ENCODE measurements at places on chromosomes 3 and 15.

GRCh38 chr3:30142946-30143345 is 463.5 kb upstream of the TGFBR2 start:
- DNase-seq: no peak

- DNase-seq: no peak
Observed at GRCh38 chr3:7669641-7670040, 808.7 kb downstream of the GRM7 start.

DNA sequence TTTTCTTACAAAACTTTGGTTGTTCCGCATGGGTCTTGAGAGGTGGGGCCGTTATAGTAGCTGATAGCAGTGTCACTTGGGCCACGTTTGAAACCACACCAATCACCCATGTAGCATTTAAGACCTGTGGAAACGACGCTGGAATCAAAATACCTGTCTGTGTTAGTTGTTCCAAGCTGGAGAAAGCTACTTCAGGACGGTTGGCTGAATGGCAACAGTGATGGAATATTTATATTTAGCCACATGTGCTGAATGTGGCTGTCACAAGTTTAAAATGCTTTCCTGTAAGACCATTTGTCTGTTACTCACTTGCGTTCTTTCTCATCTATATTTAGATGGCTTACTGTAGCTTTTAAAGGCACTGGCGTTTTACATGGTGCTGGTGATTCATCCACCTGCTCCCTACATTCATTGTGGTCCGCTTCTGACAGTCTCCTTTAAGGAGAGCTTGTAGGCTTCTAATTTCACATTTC is 1.4 kb downstream of the DNAJA4 start:
- DNase-seq: peak; percentile 85

GRCh38 chr15:83365370-83365938 is 81.0 kb upstream of the BNC1 start:
- peak; percentile 58 for DNase-seq

DNA sequence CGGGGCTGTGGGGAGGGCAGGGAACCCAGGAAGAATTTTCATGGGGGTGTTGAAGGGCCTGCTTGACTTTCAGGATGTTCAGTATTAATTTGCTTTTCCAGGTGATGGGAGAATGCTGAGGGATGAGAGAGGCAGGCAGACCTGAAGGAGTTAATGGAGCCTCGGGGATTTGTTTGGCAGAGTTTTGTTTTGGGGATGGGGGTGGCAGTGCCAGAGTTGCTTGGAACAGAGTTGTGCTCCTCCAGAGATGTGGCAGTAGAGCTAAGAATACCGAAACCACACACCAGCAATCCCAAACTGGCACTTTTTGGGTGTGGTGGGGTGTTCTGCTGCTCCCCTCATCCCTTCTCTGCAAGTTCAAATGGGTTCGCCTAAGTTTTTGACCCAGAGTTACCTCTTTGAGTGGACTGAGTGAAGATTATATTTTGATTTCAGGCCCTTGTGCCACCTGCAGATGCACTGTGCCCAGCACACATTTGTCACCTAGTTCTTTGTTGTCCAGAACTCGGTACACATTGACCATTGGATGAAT is 1.6 kb downstream of the BOC start:
- DNase-seq: no peak

DNA sequence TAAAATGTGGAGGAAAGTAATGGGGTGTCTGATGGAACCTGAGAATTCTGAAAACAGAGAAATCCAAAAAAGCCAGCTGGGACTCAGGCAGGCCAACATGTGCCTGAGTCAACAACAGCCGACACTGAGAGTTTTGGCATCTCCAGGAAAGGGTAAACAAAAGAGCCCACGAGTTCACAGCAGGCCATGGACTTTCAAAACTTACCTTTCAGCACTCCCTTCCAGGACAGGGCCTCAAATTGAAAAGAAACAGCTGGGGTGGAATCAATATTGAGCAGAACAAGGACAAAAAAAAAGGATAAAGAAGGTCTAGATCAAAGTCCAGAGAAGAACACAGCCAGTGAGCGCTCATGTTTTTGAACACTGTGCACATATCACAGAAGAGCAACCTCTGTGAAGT is 735.4 kb upstream of the GRM7 start:
- no peak for DNase-seq

DNA sequence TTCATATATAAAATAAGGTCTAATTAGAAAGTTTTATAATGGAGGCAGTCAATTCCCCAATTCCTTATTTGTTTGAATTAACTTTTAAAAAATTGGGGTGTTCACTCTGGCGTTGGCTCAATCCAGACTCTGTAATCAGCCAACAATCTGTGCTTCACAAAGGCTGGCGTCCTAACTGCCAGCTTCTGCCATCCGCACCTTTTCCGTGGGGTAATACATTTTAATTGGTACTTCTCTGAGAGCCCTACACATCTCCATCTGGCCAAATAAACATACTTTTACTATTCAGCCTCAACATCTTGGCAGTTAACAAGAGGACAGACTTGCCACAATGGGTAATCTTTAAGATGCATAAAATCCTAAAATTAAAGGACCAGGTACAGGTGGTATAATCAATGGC is 125.2 kb upstream of the CCNL1 start:
- no peak for DNase-seq

DNA sequence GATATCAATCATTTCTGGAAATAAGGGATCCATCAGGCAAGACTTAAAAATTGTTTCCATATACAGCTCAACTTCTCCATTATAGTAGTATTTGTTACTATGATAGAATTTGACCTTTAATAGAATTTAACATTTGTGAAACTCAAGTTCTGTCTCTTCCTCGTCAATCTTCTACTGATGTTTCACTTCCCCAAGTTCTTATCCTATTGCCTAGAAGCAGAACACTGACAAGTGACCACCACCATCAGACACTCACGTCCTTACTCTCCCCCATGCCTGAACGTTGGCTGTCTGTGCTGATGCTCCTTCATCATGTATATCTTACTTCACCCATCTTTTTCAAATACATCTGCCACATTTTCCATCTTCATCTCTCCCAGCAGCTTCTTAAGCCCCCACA is 26.6 kb upstream of the TAFA4 start:
- no peak for DNase-seq

GRCh38 chr3:3675801-3676200 is 123.4 kb upstream of the LRRN1 start:
- DNase-seq: no peak

GRCh38 chr3:110518031-110518430 is 553.6 kb upstream of the NECTIN3 start:
- DNase-seq: no peak

- DNase-seq: no peak
Observed at GRCh38 chr3:120649830-120650233, 32.2 kb downstream of the HGD start.

DNA sequence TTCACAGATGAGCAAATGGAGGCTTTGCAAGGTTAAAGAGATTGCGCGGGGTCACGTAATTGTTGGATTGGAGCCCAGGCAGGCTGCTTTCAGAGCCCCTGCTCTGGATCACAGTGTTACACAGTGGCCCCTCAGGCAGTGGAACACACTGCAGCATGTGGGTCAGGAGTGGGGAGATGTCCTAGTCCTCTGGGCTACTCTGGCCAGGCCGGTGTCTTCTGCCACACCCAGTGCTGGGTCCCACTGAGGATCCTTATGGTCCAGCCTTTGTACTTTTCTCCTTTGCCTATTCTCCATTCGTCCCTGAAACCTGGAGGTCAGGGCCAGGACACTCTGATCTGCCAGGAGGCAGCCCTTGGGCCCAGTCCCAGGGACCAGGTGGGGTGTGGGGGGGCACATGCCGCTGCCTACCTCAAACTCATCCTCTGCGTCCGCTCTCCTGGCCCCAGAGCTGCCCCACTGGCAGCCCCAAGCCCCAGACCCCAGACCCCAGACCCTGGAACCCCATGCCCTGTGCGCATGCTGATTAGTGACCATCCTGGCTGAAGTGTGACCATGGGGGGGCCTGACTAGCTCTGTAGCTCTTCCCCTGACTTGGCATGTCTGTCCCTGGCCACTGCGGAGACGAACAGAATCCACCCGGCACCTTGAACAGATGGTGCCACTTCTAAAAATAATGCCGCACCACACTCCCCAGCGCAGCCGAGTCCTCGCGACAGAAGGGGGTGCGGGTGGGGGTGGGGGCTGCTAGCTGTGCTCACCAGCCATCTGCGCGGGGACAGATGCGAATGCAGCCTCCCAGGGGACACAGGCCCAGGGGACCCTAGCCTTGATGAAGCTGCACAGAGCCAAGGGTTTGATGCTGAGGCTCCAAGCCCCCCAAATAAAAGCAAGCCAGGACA is 41.6 kb downstream of the ATP2B2 start:
- DNase-seq: no peak

- DNase-seq: no peak
Observed at GRCh38 chr3:186254676-186255650, 107.1 kb downstream of the DGKG start.

DNA sequence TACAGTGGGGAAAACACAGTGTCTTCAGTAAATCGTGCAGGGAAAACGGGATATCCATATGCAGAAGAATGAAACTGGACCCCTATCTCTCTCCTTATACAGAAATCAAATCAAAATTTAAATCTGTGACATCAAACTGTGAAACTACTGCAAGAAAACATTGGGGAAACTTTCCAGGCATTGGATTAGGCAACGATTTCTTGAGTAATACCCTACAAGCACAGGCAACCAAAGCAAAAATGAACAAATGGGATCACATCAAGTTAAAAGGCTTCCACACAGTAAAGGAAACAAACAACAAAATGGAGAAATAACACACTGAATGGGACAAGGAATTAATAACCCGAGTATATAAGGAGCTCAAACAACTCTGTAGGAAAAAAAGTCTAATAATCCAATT is 165.3 kb downstream of the PLCL2 start:
- no peak for DNase-seq

GRCh38 chr3:154273381-154273780 is 50.9 kb downstream of the DHX36 start:
- no peak for DNase-seq

DNA sequence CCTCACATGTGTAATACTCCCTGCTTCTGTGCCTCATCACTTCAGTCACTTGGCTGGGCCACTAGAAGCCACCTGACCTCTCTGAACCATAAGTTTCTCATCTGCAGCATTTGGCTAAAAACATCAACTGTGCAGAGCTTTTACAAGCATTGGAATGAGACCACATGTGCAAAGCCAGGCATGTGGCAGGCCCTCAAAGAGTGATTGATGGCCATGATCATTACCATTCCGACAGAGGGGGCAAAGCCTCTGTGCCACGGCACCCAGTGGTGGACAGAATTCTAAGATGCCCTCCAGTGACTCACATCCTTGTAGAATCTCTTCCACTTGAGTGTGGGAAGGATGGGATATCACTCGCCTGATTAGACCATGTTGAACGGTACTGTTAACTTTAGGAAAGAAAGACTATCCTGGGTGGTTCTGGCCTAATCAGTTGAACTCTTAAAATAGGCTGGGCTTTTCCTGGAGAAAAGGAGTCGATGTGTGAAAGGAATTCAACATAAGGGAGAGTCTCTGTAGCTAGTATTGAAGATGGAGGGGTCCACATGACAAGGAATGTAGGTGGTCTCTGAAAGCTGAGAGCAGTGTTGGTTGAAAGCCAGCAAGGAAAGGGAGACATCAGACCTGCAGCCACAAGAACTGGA is 13.5 kb downstream of the CDCP1 start:
- DNase-seq: peak; percentile 47

DNA sequence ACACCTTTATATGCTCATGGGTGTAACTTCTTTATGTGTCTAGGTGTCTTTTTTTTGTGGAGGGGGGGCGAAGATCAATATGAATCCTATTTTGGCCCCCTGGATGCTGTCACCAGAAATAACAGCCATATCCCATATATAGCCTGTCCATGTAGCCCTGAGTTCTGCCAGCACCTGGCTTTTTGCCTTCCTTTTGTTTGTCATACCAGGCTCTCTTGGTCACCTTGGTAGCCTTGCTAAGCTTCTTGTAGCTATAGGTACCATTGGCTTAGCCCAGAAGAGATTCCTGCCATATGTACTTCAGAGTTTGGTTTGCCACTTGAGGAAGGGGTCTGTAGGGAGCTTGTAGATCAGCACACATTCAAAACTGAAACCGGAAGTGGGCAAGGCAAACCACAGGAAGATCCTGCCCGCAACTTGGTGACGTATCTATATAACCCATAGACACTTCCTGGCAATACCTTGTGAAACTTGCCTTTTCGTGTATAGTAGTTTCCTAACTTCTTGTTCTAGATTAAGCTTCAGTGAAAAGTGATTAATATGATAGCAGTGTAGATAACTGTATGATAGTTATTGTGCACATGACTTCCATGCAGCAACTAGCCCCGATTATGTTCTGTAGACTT is 11.9 kb downstream of the RASA2 start:
- DNase-seq: no peak

- no peak for DNase-seq
Observed at GRCh38 chr3:9238721-9239295, 10.6 kb downstream of the SRGAP3 start.

DNA sequence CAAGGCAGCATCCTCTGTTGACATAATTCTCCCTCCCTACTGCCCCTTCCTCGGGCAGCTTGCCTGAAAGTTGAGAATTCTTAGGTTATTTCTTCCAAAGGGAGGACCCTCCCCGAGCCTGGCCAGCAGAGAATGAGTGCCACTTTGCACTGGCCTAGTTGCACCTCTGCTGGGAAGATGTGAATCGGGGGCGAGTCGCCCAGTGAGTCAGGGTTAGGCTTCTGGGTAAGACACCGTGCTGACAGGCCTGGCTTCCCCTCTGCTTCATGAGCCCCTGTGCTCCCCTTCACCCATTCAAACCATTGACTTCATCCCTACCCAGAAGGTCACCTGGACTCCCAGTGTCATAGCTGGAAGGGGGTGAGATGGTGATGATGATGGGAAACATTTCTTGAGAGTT is 82.3 kb downstream of the AAGAB start:
- DNase-seq: no peak

DNA sequence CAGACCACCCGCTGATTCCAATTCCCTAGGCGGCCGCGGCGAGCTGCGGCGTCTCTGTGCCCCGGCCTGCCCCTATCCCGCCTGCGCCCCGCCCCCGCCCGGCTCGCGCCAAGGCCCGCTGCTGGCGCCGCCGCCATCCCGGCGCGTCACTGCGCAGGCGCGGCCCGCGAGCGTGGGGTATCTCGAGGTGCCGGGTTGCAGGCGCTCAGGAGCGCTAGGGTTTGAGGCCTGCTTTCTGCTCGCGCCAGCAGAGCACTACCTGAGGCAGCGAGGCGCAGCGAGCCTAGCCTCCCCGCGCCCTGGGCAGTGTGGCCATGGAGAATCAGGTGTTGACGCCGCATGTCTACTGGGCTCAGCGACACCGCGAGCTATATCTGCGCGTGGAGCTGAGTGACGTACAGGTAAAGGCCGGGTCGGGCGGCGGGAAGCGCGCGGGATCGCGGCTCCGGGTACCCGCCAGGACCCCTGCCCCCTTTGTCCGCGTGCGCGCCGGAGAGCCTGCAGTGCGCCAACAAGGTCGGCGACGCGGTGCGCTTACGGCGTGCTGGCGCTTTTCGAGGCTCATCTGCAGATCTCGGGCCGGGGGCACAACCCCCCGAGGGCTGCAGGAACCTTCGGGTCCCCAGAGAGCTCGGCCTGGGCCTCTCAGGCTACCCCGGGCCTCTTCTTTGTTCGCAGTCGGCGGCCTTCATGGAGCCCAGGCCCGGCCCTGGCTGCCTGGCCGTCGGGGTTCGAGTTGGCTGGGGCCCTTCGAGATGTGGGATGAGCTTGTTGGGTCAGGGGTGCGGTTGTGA is at the start of gene HACD3:
HACD3 (plus strand) TSS at position 146 of the 794 bp plus-strand sequence; CDS start at position 315, 169 bp downstream.
- peak; percentile 47 for DNase-seq

GRCh38 chr3:190911382-190911781 is 48.9 kb upstream of the GMNC start:
- DNase-seq: no peak

GRCh38 chr3:50321336-50322114 is 1.0 kb downstream of the HYAL2 start:
- DNase-seq: peak; percentile 79

- peak; percentile 68 for DNase-seq
Observed at GRCh38 chr3:8884630-8885290, 78.5 kb downstream of the RAD18 start.

Measured in astrocyte (in vitro differentiated cells and primary cell).